ENCODE measurements at places on chromosomes 6 and 20.

DNA sequence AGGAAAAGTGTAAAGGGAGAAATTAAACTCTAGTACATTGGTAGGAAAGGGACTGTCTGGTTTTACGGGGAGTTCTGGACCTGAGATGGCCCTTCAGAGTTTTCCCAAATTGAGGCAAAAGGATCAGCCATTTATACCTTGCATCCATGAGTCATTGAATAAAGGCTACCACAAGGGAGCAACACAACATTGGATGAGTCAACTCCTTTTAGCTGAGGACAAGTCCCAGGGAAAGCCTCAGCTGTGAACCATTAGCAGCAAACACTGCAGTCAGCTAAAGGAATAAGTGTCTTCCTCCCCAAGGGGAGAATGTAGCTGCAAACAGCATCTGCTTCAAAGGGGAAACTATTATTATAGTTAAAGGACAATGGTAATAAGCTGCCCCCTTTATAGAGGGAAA lies 468.7 kb upstream of the ID4 start:
- no peak for DNase-seq

- no peak for DNase-seq
Measured at GRCh38 chr6:165585060-165585459, 78.0 kb downstream of the PDE10A start.

- peak; percentile 26 for DNase-seq
Measured at GRCh38 chr6:148240461-148240840, 102.2 kb upstream of the SASH1 start.

GRCh38 chr6:16712931-16713484 lies 48.3 kb downstream of the ATXN1 start:
- peak; percentile 85 for DNase-seq

- no peak for DNase-seq
Measured at GRCh38 chr6:36823421-36824096, 15.7 kb downstream of the CPNE5 start.

GRCh38 chr6:90068264-90068663 lies 174.0 kb downstream of the GJA10 start:
- no peak for DNase-seq

- no peak for DNase-seq
Measured at GRCh38 chr6:143901885-143902750, 37.8 kb downstream of the ZC2HC1B start.
